ENCODE measurements at places on chromosomes 12 and 14. TPM values are rescaled to one million over a fixed set of nuclear protein-coding genes. Genes with fewer than 3 reads are reported as not detected.

GRCh38 chr12:69639400-69640016, 28.8 kb upstream of the LRRC10 start:
- peak; percentile 15 for DNase-seq

CCDC177 gene
- 0.10 TPM for polyA plus RNA-seq

- DNase-seq: no peak
Measured at GRCh38 chr12:19458733-19459132, 19.4 kb downstream of the AEBP2 start.

FBLN5 gene
- 143 TPM for polyA plus RNA-seq

DNA sequence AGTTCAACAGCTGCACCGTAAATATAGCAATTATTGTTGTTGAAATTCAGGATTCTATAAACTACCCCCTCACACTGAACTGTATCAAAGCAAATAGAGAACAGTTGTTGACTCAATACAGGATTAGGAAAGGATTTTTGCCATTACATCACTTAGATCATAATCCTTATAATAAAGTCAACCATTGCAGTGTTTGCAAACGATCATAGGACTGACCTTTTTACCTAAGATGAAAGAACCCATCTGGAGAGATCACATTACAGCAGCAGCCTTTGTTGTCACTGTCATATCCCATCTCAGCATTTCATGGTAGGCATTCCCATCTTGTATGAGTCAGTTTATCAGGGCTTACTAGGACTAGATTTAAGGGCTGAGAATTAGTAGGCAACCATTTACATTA, 96.1 kb downstream of the IPO8 start:
- DNase-seq: no peak

- DNase-seq: no peak
Measured at GRCh38 chr14:53851394-53852090, 105.1 kb downstream of the BMP4 start.

- no peak for DNase-seq
Measured at GRCh38 chr14:53796734-53797133, 159.9 kb downstream of the BMP4 start.

GPR132 gene
- 0.54 TPM for polyA plus RNA-seq

- no peak for DNase-seq
Measured at GRCh38 chr14:99093532-99094517, 178.2 kb downstream of the BCL11B start.

DNA sequence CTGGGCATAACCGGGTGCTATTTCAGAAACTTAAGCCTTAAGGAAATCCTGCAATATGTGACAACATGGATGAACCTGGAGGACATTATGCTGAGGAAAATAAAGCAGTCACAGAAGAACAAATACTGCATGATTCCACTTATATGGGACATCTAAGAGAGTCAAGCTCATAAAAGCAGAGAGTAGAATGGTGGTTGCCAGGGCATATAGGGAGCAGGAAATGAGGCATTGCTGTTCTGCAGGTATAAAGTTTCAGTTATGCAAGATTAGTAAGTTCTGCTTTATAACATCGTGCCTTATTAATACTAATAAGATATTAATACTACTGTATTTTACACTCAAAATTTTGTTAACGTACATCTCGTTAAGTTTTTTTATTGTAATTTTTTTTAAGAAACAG, 124.2 kb upstream of the ATF1 start:
- no peak for DNase-seq

- DNase-seq: peak; percentile 47
Measured at GRCh38 chr12:49232940-49233841, 31.7 kb upstream of the TUBA1C start.

ENDOU gene
- 0.46 TPM for polyA plus RNA-seq

FGF6 gene
- polyA plus RNA-seq: not detected

DNA sequence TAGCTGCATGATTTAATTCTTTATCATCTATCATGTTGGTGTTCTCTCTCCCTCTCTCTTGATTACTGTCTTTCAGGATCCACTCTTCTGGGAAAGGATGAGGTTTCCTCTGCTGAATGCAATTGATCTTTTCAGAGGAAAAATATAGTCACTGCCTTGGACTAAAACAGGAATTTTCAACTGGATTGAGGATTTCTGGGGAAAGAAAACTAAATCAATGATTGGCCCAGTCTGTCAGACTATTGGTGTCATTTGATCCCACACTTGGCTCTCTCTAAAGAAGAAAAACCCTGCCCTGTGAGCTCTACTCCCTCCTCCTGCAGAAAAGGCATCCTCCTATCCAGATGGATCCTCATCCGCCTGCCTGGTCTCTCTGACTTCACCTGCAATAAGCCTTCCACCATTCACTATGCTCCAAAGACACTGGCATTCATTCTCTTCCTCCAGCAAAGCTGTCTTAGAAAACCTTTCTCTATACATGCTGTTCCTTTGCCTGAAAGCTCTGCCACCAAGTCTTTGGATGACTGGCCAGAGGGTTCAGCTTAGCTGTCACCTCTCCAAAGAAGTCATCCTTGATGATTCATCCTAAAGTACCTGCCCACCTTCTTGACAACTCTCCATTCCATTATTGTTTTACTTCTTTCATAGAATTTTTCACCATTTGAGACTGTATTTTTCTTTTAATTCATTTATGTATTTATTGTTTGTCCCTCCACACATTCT, 127.7 kb upstream of the CAND1 start:
- DNase-seq: no peak

PPP1R13B gene
- 41.4 TPM for polyA plus RNA-seq

DNA sequence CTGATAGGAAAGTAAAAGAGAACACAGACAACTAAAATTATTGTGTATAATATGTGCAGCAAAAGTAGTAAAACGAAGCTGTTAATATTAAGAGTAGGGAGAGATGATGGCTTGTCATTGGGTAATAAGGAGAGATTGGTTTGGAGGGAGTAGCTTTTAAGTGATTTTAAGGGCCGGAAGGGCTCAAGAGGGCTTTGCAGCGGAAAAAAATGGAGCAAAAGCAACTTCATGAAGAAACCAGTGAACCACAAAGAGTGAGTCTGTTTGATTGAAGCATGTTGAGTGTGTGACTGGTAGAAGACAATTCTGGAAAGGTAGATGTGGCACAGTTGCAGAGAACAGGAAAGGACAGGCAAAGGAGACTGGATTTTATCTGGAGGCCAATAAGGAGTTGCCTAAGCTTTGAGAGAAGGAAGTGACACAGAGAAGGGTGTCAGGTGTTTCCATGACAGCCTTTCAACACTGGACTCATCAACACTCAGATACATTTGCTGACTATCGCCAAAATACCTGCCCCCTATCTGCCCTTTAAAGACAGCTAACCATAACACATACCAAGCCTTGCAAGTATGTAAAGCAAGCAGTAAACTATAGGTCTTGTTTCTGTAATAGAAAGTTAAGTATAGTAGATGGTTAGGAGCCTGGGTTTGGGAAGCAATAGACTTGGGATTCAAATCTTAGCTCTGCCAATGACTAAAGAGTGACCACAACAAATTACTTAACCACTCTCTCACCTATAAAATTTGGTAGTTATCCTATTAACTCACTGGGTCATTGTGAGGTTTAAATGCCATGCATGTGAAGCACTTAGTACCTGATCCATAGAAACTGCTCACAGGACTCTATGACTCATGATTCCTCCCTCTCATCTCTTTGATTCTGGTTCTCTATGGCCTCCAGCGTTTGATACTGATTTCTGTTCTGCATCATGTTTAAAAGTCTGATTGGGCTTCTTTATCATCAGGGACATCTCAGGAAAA, 117.3 kb upstream of the LMNTD1 start:
- DNase-seq: no peak

DNA sequence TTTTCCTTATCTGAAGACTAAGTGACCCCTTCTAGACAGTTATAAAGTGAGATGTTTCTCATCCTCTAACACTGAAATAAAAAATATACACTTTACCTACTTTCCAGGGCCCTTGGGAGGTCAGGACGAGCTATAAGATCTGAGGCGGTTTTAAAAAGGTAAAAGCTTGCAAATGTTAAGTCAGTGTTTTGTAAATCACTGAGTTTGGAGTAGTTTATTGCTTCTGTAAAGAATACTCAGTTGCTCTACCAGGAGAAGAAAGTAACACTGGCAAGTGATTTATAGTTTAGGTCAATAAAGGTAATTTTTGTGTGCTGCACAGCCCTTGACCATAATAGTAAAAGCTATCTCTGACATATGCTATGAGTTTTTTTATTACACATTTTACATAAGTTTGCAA, 584.5 kb downstream of the TMTC2 start:
- DNase-seq: peak; percentile 23

KRT82 gene
- polyA plus RNA-seq: not detected

DNA sequence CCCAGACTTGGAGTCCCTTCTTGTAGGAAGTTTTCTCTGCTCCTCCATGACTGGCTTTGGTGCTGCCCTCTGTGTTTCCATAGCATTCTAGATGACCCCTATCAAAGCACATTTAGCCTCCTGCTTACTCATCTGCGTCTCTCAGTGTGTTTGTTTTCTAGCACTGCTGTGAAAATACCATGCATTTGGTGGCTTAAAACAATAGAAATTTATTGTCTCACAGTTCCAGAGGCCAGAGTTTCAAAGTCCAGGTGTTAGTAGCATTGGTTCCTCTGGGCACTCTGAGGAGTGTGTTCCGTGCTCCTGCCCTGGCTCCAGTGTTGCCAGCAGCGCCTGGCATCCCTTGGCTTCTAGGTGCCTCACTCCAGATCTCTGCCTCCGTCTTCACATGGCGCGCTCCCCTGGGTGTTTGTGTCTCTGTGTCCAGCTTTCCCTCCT, 86.1 kb downstream of the CACNA1C start:
- no peak for DNase-seq

GRCh38 chr12:80217011-80217535, 117.7 kb downstream of the OTOGL start:
- no peak for DNase-seq

DNA sequence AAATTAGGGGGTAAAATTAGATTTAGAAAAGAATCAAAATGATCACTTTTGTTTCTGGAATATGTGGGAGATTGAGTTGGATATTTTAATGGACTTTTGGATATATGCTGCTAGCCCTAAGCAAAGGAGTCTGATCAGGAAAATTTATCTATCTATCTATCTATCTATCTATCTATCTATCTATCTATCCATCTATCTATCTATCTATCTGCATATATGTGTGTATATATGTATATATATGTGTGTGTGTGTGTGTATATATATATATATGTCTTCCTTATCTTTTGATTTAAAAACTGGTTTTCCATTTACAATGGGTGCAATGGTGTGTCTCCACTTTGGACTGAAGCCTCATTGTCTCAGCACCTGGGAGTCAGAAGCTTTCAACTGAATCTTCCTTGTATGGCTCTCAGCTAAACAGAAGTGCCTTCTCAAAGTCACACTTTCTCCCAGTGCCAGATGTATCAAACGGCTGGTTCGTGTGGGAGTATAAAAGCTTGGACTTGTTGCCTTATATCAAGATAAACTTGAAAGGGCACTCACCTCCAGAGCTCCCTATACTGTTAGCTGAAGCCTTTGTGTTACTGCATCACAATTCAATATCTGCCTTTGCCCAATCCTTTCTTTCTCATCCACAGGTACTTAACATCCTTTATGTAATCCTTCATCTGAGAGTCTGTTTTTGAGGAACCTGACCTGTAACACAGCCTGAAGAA, 31.6 kb upstream of the CD69 start:
- DNase-seq: no peak

DNA sequence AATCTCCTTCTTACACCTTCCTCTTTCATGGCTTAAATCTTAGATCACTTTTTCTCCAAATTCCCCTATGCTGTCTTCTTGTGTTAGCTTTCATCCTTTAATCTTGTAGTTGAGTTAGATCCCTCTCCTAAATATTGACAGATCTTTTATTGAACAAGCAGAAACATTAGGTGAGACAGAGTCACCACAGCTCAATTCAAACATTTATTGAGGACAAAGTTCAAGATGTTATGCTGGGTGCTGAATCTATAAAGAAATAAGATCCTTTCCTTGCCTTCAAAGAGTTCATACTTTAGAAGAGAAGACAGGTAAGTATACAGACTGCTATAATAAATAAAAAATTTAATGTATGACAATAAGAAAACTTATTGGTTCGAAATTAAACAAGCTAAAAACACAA, 109.7 kb downstream of the TXNDC16 start:
- DNase-seq: no peak

- DNase-seq: no peak
Measured at GRCh38 chr12:18476861-18477260, 215.5 kb downstream of the PIK3C2G start.

GRCh38 chr12:116222358-116222757, 55.1 kb downstream of the MED13L start:
- DNase-seq: no peak

RHOJ gene
- 20.4 TPM for polyA plus RNA-seq

DNA sequence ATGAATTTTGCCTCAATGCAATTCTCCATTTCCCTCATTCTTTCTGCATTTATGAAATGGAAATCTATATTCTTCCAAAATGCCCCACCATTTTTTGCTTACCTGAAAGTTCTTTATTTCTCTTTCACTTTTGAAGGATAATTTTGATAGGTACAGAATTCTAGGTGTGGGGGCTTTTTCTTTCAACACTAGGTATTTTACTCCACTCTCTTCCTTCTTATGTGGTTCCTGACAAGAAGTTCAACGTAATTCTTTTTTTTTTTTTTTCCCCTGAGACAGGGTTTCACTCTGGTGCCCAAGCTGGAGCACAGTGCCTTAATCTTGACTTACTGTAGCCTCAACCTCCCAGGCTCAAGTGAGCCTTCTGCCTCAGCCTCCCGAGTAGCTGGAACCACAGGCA, 26.3 kb upstream of the OASL start:
- no peak for DNase-seq

KRT2 gene
- polyA plus RNA-seq: not detected

PSMB5 gene
- polyA plus RNA-seq: 204 TPM

DNA sequence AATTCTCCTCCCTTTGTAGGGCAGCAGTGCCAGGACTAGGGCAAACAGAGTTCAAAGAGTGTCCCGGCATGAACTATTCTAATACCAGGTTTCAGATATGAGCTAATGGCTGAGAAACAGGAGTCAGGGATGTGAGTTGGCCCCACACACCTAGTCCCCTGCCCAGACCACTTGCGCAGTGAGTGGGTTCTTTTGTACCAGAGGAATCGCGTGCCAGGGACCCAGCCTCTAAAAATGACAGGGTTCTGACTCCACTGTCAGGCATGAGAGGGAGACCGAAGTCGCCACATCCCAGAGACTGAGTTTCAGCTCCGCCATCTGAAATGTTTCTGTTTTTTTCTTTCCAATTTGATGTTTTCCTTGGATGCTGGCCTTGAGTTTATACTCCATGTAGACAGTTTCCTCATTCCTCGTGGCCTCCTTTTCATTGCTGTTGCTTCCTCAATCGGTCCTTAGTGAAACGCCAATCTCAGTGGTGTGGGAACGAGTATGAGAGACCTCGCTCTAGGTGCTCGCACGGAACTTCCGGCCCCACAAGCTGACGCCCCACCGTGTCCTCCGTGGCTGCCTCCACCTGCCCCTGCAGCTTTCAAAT, 31.5 kb downstream of the FBXL14 start:
- DNase-seq: no peak

DNA sequence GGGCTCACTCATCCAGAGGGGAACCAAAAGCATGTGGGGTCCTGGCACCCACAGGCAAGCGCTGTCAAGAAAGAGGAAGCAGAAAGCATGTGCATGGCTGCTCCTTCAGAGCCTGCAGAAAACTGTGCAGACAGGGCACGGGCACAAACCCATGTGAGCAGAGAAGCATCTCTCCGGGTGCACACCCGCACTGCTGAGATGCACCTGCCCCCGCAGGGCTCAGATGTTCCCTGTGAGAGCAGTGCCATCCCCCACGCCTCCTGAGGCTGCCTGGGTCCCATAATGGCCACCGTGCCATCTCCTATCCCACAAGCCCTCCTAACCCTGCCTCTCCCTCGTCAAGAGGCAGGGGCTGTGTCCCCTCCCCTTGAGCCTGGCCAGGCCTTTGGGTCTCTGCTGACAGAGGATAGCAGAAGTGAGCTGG, 32.3 kb upstream of the INF2 start:
- DNase-seq: no peak

All from left renal cortex interstitium (tissue), 4 donors.